Central memory CD8-positive, alpha-beta T cell (primary cell): ENCODE measurements at places on chromosomes 7 and 10.
A peak's percentile ranks its signal among the peaks of the same experiment; 100 is the strongest.

GRCh38 chr10:102620591-102621442 is 23.5 kb upstream of the TRIM8 start:
- no peak overlapping the region for H3K27ac ChIP-seq
- H3K4me1 ChIP-seq, result no peaks in the 10 kb centered on the region
- no peaks in the 10 kb centered on the region for H3K27me3 ChIP-seq

GRCh38 chr7:76356823-76357222 is 2.0 kb downstream of the YWHAG start:
- H3K36me3 ChIP-seq, result peaks cover 25% of the 10 kb centered on the region
- H3K4me1 ChIP-seq, result peaks cover 38% of the 10 kb centered on the region
- no peaks in the 10 kb centered on the region for H3K27me3 ChIP-seq

DNA sequence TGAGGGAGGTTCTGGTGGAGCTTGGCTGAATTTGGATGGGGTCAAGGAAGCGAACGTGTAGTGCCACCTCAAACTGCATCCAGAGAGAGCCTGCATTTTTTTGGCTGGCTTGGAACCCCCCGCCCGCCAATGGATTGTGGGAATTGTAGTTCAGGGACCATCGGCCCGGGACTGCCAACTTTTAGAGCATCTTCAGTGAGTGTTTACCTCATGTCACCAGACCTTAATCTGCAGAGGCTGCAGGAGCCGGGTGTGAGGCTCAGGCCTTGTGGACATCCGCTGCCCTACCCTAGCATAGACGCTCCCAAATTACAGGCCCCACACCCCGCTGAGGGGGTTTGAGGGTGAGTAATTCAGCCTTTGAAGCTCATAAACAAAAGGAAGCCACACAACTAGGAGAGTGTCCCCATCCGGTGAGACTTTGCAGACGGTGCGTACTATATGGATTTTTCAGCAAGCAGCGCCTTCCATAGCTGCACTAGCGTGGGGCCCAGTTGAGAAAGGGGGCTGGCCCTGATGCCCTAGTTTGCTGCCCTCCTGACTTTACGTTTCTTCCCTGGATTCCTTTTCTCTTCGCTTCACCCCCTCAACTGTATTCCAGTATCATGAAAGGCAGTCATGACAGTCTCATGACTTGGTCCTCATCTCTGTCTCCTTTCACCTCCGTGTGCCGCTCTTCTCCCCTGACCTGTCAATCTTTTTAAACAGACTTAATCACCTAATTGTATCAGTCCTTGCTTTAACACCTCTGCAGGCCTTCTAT is 717 bp downstream of the CNPY4 start:
- peaks cover 20% of the 10 kb centered on the region for H3K36me3 ChIP-seq
- DNase-seq, result peak; percentile 68
- peaks cover 32% of the 10 kb centered on the region for H3K4me1 ChIP-seq

GRCh38 chr7:18458830-18459229 is 36.7 kb upstream of the HDAC9 start:
- no peaks in the 10 kb centered on the region for H3K36me3 ChIP-seq
- no peak overlapping the region for H3K27ac ChIP-seq
- peaks cover 16% of the 10 kb centered on the region for H3K4me1 ChIP-seq
- no peaks in the 10 kb centered on the region for H3K27me3 ChIP-seq
- H3K4me3 ChIP-seq, result no peak overlapping the region

GRCh38 chr7:76091506-76091905 is 43.6 kb downstream of the MDH2 start:
- H3K27ac ChIP-seq, result no peak overlapping the region
- DNase-seq, result no peak
- peaks cover 39% of the 10 kb centered on the region for H3K27me3 ChIP-seq
- no peaks in the 10 kb centered on the region for H3K36me3 ChIP-seq

- H3K4me1 ChIP-seq, result peaks cover 93% of the 10 kb centered on the region
- DNase-seq, result no peak
- peak overlapping the region; percentile 83 for H3K4me3 ChIP-seq
- peak overlapping the region; percentile 96 for H3K27ac ChIP-seq
- no peaks in the 10 kb centered on the region for H3K27me3 ChIP-seq
These were observed 179.9 kb upstream of the KLF14 start for GRCh38 chr7:130913639-130914553.

- no peak for DNase-seq
- H3K36me3 ChIP-seq, result peaks cover 1% of the 10 kb centered on the region
- no peak overlapping the region for H3K4me3 ChIP-seq
- no peaks in the 10 kb centered on the region for H3K4me1 ChIP-seq
These were observed 139.9 kb downstream of the CCDC71L start for GRCh38 chr7:106520962-106521514.

- DNase-seq, result peak; percentile 48
- peak overlapping the region; percentile 87 for H3K27ac ChIP-seq
- H3K27me3 ChIP-seq, result no peaks in the 10 kb centered on the region
- peak overlapping the region; percentile 55 for H3K4me3 ChIP-seq
- peaks cover 12% of the 10 kb centered on the region for H3K36me3 ChIP-seq
These were observed 130.0 kb downstream of the ICA1 start for GRCh38 chr7:8131694-8132605.

DNA sequence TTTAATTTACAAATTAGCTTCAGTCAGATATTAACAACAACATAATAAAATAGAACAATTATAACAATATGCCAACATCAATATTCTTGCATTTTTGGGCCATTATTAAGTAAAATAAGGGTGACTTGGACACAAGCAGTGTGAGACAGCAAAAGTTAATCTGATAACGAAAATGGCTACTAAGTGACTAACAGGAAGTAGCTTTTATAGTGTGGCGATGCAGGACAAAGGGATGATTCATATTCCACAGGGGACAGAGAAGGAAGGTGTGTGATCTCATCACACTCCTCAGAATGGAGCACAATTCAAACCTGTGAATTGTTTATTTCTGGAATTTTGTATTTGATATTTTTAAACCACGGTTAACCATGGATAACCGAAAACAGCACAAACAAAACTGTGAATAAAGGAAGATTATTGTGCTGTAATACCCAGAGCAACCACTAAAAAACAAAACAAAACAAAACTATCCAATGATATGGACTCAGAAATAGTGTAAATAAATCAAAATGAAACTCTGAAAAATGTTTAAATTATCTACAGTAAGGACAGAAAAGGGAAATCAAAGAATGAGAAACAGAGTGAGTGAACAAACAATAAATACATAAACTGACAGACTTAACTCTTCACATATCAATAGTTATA is 66.9 kb upstream of the TFEC start:
- no peak for DNase-seq
- no peak overlapping the region for H3K4me3 ChIP-seq
- no peak overlapping the region for H3K27ac ChIP-seq
- no peaks in the 10 kb centered on the region for H3K4me1 ChIP-seq

DNA sequence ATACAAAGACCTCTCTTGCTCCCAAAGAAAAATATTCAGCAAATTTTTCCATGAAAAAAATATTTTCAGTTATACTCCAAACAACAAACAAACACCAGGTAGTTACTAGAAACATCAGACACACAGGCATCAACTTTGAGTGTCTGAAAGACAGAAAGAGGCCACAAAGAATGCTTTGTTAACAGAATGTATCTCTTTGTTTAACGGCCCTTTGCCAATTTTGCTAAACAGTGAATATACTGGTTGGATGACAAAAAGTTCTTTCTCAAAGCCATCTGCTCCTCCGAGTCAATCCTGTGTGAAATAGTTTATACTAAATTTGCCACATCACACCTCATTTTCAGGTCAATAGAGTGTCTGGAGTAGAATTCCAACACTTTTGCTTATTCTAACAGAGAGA is 216.7 kb upstream of the PHF14 start:
- H3K27ac ChIP-seq, result no peak overlapping the region
- H3K27me3 ChIP-seq, result no peaks in the 10 kb centered on the region
- no peaks in the 10 kb centered on the region for H3K36me3 ChIP-seq
- H3K4me3 ChIP-seq, result no peak overlapping the region
- H3K4me1 ChIP-seq, result no peaks in the 10 kb centered on the region

GRCh38 chr10:80685355-80685754 is 147.7 kb downstream of the SH2D4B start:
- no peak overlapping the region for H3K27ac ChIP-seq
- no peaks in the 10 kb centered on the region for H3K36me3 ChIP-seq
- H3K4me3 ChIP-seq, result no peak overlapping the region
- H3K4me1 ChIP-seq, result no peaks in the 10 kb centered on the region
- H3K27me3 ChIP-seq, result peaks cover 8% of the 10 kb centered on the region

- H3K27me3 ChIP-seq, result no peaks in the 10 kb centered on the region
- H3K27ac ChIP-seq, result peak within 1 kb of the TSS; percentile 86
- peaks cover 12% of the 10 kb centered on the region for H3K36me3 ChIP-seq
- H3K4me3 ChIP-seq, result peak within 1 kb of the TSS; percentile 89
- no peak for DNase-seq
- peaks cover 26% of the 10 kb centered on the region for H3K4me1 ChIP-seq
These were observed at the start of gene ST8SIA6 for GRCh38 chr10:17454161-17455014. ST8SIA6 (minus strand) TSS chr10:17454595; CDS start chr10:17454255, 340 bp downstream.

DNA sequence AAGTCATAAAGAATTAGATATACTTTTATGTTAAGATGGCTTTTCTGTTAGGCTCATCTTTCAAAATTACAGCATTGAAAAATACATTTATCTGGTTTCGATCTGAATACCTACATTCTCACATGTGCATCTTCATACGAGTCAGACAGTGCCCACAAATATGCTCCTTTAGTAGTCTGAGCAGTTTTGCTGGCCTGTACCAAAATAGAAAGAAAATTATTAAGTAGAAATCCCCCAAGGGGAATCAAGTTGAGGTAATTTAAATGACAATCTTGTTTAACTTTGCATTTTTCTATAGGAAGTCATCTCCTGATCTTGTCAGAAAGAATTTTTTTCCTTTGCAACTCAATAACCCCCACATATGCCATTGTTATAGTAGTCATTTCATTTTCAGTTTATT is 287.4 kb upstream of the SEMA3D start:
- no peak overlapping the region for H3K4me3 ChIP-seq
- no peaks in the 10 kb centered on the region for H3K27me3 ChIP-seq
- DNase-seq, result no peak
- no peaks in the 10 kb centered on the region for H3K36me3 ChIP-seq
- no peaks in the 10 kb centered on the region for H3K4me1 ChIP-seq

DNA sequence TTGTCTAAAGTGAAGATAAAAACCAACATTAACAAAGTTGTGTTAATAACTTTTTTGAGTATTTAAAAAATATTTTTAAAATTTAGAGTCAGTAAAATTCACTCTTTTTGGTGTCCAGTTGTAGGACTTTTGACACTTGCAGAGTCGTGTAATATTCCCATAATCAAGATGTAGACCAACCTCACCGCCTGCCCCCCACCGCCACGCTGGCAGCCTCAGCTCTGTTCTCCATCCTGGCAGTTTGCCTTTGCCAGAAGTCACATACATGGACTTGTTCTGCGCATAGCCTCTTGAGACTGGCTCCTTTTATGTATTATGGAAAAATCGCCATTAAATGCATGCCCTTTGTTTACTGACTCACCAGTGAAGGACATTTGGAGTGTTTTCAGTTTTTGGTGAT is 27.3 kb upstream of the SYCE1 start:
- no peak for DNase-seq
- no peaks in the 10 kb centered on the region for H3K36me3 ChIP-seq
- no peaks in the 10 kb centered on the region for H3K4me1 ChIP-seq

GRCh38 chr10:62185919-62186692 is 82.5 kb downstream of the RTKN2 start:
- H3K4me3 ChIP-seq, result peak overlapping the region; percentile 40
- H3K27ac ChIP-seq, result peak overlapping the region; percentile 39
- no peaks in the 10 kb centered on the region for H3K27me3 ChIP-seq
- H3K36me3 ChIP-seq, result peaks cover 2% of the 10 kb centered on the region
- DNase-seq, result no peak

DNA sequence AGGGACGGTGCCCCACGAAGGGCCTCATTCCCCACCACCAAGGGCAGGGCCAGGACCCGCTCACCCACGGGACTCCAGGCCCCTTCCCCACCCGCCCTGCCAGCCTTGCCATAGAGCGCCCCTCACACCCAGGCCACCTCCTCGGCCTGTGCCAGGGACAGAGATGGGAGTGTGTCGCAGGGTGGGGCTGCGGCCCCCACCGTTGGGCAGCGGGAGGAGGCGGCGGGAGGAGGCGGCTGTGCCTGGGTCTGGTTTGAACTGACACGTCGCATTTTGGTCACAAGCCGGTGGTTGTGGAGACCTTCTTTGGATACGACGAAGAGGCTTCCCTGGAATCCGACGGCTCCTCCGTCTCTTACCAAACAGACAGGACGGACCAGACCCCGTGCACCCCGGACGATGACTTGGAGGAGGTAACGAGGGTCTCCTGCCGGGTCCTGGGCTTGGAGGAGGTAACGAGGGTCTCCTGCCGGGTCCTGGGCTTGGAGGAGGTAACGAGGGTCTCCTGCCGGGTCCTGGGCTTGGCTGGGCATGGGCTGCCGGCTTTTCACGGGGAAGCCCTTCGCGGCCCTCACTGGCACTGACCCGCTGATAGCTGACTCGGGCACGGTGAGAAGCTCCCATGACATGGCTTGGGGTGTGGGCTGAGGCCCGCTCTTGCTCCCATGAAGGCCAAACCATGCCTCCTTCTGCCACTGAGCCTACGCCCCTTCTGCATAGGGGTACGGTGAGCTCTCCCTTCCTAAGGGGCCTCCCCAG is 46.4 kb upstream of the DPYSL4 start:
- DNase-seq, result no peak
- H3K27ac ChIP-seq, result no peak overlapping the region
- H3K27me3 ChIP-seq, result no peaks in the 10 kb centered on the region

DNA sequence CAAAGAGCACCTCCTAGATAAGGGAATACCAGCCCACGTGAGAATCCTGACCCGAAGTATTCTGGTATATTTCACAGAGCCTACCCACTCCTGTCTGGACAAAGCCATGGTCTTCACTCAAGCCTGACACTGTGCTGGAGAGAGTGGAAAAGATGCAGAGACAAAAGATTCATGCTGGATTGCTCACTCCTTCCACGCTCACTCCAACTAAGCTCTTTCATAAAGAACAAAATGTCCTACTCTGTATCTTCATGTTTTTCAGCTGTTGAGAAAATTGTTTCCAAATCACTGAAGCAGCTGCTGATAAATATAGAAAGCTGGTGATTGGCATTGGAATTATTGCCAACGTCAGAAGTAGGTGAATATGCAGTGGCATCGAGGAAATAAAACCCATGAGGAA is 106.0 kb downstream of the ABLIM1 start:
- H3K36me3 ChIP-seq, result no peaks in the 10 kb centered on the region
- no peaks in the 10 kb centered on the region for H3K27me3 ChIP-seq
- no peak for DNase-seq
- H3K4me3 ChIP-seq, result no peak overlapping the region

DNA sequence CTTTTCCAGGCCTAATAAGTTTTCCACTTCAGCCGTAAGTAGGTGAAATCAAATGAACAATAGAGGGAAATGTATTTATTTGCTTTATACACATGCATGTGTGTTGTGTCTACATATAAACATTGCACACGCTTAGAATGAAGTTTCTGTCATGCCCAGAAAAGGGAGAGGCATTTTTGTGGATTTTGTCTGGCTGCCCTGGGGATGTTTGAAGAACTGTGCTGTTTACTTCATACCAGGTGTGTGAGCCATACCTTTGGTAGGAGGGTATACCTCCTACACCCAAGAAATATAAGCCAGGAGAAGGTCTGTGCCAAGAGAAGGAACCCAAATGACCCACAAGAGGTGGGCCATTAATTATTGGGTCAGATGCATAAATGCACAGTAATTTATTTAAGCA is 12.8 kb downstream of the GATAD1 start:
- no peak overlapping the region for H3K27ac ChIP-seq
- H3K36me3 ChIP-seq, result peaks cover 12% of the 10 kb centered on the region
- DNase-seq, result no peak
- no peaks in the 10 kb centered on the region for H3K27me3 ChIP-seq
- H3K4me1 ChIP-seq, result no peaks in the 10 kb centered on the region

- peaks cover 31% of the 10 kb centered on the region for H3K36me3 ChIP-seq
- no peak for DNase-seq
- H3K27ac ChIP-seq, result peak overlapping the region; percentile 64
- H3K4me1 ChIP-seq, result peaks cover 31% of the 10 kb centered on the region
- no peaks in the 10 kb centered on the region for H3K27me3 ChIP-seq
- no peak overlapping the region for H3K4me3 ChIP-seq
These were observed 3.9 kb downstream of the MDH2 start for GRCh38 chr7:76051840-76052239.
